ENCODE measurements at places on chromosomes 7 and 10. TPM values are rescaled to one million over a fixed set of nuclear protein-coding genes. Genes with fewer than 3 reads are reported as not detected.

The FEZF1 gene
- total RNA-seq = not detected

The ZNF746 gene
- total RNA-seq = 15.2 TPM

The WDR86 gene
- not detected for total RNA-seq

The COL28A1 gene
- total RNA-seq = not detected

GRCh38 chr10:132551093-132551807, 13.7 kb downstream of the INPP5A start:
- H3K36me3 ChIP-seq = no peaks in the 10 kb centered on the region
- peak overlapping the region; percentile 39 for H3K4me3 ChIP-seq
- H3K27ac ChIP-seq = peak overlapping the region; percentile 84
- peaks cover 49% of the 10 kb centered on the region for H3K4me1 ChIP-seq

DNA sequence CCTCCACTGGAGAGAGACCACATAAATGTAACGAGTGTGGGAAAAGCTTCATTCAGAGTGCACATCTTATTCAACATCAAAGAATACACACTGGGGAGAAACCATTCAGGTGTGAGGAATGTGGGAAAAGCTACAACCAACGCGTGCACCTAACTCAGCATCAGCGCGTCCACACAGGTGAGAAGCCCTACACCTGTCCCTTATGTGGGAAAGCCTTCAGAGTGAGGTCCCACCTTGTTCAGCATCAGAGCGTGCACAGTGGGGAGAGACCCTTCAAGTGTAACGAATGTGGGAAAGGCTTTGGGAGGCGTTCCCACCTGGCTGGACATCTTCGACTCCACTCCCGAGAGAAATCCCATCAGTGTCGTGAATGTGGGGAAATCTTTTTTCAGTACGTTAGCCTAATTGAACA, 20.6 kb downstream of the FAM200A start:
- no peak overlapping the region for H3K4me3 ChIP-seq
- no peak overlapping the region for H3K27ac ChIP-seq
- no peaks in the 10 kb centered on the region for H3K4me1 ChIP-seq
- no peaks in the 10 kb centered on the region for H3K27me3 ChIP-seq
- peaks cover 69% of the 10 kb centered on the region for H3K36me3 ChIP-seq

DNA sequence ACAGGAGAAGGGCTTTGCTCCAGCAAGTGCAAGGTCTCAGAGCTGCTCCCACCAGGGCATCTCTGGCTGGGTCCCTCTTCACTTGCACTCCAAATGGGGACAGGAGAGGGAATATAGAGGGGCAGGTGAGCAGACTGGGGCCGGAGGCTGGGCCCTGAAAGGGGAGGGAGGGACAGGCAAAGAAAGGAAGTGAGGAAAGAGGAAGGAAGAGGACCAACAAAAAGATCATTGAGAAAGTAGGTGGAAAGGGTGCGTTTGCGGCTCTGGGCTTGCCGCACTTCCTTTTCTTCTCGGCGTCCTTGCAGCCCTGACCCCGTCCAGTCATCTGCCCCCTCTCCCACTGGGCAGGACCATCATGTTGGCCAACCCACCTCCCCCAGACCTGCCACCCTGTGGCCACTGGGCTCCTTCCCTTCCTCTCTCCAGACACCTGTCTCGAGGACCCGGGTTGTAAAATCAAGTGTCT, 14.0 kb downstream of the ITPRIP start:
- H3K36me3 ChIP-seq = peaks cover 34% of the 10 kb centered on the region
- H3K27me3 ChIP-seq = no peaks in the 10 kb centered on the region
- peaks cover 96% of the 10 kb centered on the region for H3K4me1 ChIP-seq
- peak; percentile 21 for DNase-seq
- H3K27ac ChIP-seq = peak overlapping the region; percentile 87

Measured in activated CD4-positive, alpha-beta T cell treated with anti-CD3 and anti-CD28 coated beads for 36 hours (primary cell).